CD4-positive, alpha-beta T cell treated with Interleukin-15 for 4 hours (primary cell): ENCODE measurements at places on chromosomes 12 and 14.

GRCh38 chr14:57796556-57796955 is 69.3 kb downstream of the SLC35F4 start:
- no peak for DNase-seq

DNA sequence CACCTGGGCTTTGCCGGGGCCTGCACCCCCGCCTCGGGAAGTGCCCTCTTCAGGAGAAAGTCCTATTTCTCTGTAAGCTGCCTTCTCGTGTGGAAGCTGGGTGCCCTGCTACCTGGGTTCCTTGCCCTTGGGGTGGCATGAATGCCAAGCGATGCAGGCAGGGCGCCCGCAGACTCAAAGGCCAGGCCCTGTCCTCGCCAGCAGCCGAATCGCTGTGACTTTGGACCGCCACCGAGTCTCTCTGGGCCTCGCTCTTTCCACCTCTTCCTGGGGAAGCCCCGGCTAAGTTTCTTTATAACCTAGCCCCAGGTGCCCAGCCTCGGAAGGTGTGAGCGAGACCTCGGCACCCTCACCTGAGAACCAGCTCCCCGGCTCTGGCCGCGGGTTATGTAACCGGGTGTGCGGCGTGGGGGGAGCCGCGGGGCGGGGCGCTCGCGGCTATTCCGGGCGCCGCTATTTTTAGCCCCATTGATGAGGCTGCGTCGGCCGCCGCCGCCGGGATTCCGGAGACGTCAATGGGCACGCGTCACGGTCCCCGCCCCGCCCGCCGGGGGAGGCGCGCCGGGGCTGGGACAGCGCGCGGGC is 14.6 kb upstream of the NR4A1 start:
- DNase-seq = peak; percentile 73

GRCh38 chr12:4911316-4911994 is 1.8 kb downstream of the KCNA1 start:
- no peak for DNase-seq

DNA sequence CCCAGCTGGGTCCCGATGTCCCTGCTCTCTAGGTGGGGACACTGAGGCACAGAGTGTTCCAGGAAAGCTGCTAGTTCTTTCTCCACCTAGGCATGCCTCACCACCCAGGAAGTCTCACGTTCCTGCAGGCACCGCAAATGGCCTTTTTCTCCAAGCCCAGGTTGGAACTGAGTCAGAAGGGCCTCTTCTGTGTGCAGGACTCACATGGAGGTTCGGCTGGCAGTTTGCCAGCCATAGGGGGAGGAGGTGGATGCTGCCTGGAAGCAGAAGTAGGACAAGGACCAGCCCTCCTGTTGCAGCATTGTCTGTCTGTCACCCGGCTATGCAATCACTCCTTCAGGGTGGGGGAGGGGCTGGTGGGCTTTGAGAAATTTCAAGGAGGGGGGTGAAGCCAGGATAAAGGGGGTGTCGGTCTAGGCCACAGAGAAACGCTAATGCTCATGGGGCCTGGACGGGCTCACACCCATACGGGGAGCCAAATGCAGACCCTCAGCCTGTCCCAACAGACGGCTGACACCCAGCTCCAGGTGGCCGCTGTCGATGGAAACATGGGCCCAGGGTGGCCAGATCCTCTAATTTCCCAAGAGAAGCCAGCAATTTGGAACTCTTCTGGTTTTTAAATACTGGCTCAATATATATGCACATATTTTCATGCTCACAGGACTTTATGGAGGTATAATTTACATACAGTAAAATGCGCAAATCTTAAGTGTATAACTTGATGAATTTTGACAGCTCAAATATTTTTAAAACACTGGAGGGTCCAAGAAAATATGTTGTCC is 120.5 kb downstream of the PHETA1 start:
- DNase-seq = no peak

GRCh38 chr12:93087840-93088610 is 158.9 kb upstream of the EEA1 start:
- DNase-seq = no peak

DNA sequence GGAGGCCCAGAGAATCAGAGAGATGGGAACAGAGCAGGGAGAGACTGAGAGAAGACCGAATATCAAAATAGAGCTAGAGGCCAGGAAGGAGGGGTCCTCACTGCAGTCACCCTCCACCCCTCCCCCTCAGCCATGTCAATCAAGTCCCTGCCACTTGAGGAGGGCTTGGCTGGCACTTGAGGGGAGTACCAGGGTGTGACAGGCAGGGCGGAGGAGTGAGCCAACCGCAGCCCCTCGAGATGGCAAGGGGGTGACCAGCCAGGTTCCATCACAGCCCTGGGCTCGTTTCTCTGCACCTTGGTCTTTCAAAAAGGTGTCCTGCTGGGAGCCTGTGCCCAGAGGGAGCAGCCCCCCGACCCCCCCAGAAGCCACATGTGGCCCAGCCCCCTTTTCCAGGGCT is 4.2 kb downstream of the AQP5 start:
- DNase-seq = no peak
